Astrocyte of the spinal cord (primary cell): ENCODE measurements at places on chromosomes 16 and 17.

DNA sequence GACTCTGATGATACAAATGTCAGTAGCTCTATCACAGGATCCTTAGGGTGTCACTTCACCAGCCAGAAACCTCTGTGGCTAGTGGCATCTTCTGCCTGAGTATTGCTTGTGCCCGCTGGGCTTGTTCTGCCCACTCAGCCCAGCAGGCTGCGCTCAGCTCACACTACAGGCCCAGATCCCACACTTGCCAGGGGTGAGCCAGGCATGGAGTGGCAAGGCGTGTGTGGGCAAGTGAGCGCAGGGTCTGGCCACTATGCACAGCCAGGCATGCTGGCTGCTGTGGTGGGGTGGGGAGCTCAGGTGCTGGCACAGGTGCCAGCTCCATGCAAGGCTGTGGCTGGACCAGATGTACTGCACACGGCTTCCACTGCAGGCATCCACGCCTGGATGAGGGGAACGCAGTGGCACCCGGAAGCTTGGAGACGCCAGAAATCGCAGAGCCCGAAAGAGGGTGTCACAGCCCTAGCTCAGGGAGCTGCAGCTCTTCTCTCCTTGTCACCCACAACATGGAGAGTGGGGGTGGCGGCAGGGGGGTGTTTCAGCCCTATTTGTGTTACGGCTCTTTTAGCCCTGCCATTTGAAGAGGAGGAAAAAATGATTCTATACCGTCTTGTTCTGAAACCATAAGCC lies 10.2 kb downstream of the CFAP97D1 start:
- no peak for DNase-seq

GRCh38 chr17:58913552-58913951 lies 157.9 kb downstream of the PPM1E start:
- DNase-seq = no peak

DNA sequence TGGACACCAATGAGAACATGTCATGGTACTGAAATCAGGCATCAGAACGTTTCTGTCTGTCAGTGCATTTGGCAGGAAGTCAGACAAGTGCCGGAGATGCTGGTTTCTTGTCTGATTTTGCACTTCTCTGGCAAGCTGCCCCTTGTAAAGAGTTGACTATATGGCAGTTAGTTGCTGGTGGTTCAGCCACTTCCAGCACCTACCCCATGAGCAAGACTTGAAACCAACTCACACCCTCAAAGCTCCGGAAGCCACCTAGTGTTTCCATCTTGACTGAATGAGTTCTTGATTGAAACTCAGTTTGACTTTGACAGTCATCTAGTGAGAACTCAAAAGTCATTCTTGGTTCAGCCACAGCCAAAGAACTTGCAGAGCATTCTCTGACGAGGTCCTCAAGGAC lies 225.1 kb downstream of the SPECC1 start:
- DNase-seq = no peak

GRCh38 chr16:56101480-56101879 lies 89.8 kb upstream of the GNAO1 start:
- DNase-seq = no peak

- no peak for DNase-seq
Observed at GRCh38 chr17:48149787-48150463, 42.4 kb downstream of the SNX11 start.

GRCh38 chr16:47144559-47144877 lies 773 bp upstream of the NETO2 start:
- DNase-seq = no peak

DNA sequence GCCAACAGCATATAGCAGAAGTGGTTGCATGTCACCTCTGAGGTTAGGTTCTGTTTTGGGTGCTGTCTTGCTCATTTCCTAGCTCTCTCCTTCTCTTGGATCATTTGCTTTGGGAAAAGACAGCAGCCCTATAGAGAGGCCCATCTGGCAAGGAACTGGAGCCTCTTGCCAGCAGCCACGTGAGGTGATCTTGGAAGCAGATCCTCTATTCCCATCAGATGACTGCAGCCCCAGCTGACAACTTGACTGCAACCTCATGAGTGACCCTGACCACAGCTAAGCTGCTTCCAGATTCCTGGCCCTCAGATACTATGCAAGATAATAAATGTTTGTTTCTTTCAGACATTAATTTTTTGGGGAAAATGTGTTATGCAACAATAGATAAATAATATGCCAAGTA lies 213.3 kb upstream of the HS3ST4 start:
- DNase-seq = no peak

GRCh38 chr17:46950342-46950996 lies 27.5 kb downstream of the GOSR2 start:
- no peak for DNase-seq

GRCh38 chr16:49493836-49494235 lies 120.2 kb downstream of the C16orf78 start:
- no peak for DNase-seq

GRCh38 chr17:35738519-35739133 lies 7.2 kb downstream of the RASL10B start:
- no peak for DNase-seq
